ENCODE measurements at places on chromosomes 2 and 18. TPM values are rescaled to one million over a fixed set of nuclear protein-coding genes. Genes with fewer than 3 reads are reported as not detected.

The SFT2D3 gene
- polyA plus RNA-seq = 2.8 TPM

DNA sequence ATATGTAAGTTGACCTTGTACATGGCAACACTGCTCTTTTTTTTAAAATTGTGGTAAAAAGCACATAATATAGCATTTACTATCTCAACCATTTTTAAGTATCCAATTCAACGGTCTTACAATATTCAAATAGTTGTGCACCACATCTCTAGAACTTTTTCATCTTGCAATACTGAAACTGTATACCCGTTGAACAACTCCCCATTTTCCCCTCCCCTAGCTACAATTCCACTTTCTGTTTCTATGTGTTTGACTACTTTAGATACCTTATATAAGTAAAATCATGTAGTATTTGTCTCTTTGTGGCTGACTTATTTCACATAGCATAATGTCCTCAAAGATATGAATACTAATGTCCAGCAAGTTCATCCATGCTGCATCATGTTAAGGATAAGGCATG, 452.1 kb downstream of the TXNL1 start:
- no peak for DNase-seq

GRCh38 chr2:198776616-198777406, 680.9 kb downstream of the SATB2 start:
- DNase-seq = no peak

GRCh38 chr2:177076636-177077179, 135.9 kb upstream of the HNRNPA3 start:
- no peak for DNase-seq

DNA sequence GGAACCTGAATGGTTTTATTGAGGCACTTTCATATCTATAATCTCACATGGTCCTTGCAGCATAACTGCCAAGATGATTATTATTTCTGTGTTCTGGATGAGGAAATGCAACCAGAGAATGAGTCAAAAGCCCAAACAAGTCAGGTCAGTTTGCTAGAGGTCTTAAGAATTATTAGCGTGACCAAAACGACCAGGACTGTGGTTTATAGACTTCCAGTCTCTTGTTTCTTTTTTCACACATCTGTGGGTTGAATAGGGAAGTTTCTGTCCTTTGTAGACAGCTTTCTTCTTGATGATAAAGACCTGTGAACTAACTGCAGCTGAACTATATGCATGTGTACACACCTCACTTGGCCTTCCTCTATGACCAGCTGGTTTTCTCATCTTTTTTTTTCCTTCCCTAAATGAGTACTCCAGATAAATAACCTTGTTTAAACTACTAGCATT, 13.9 kb downstream of the ADAM23 start:
- peak; percentile 5 for DNase-seq

The TDRD15 gene
- polyA plus RNA-seq = not detected

- no peak for DNase-seq
Observed at GRCh38 chr2:95530734-95531133, 46.2 kb upstream of the TRIM43B start.

DNA sequence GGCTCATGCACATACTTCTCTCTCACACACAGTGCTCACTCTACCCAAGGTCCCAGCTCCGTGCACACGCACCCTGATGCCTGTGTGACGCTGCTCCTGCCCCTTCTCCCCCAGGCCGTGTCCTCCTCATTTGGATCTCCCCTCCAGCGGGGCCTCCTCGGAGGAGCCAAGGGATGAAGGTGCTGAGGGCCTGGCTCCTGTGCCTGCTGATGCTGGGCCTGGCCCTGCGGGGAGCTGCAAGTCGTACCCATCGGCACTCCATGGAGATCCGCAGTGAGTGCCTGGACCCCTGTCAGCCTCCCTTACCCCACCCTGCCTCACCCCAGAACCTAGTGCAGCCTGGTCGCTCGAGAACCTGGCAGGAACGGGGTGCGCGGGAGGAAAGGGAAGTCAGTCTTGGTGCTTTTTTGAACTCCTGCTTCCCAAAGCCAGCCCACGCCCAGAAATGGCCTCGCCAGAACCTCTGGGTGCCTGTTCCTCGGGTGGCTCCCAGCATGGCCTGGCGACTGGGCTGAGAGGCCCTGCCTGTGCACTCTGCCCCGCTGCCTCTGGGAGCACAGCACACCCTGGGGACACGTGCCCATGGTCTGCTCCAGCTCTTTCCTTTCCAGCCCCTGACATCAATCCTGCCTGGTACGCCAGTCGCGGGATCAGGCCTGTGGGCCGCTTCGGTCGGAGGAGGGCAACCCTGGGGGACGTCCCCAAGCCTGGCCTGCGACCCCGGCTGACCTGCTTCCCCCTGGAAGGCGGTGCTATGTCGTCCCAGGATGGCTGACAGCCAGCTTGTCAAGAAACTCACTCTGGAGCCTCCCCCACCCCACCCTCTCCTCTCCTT, at the start of gene PRLH:
TSS of gene PRLH (plus strand) at position 174 of the 835 bp plus-strand sequence. CDS start at position 174, 0 bp downstream.
- no peak for DNase-seq

- DNase-seq = no peak
Observed at GRCh38 chr2:241996100-241996499, 126.6 kb downstream of the RTP5 start.

The MPP4 gene
- polyA plus RNA-seq = not detected

GRCh38 chr2:75361486-75361885, 162.2 kb upstream of the TACR1 start:
- DNase-seq = no peak

GRCh38 chr2:205593891-205594290, 88.4 kb upstream of the NRP2 start:
- DNase-seq = no peak

- DNase-seq = no peak
Observed at GRCh38 chr18:23249348-23249747, 114.1 kb downstream of the CABLES1 start.

DNA sequence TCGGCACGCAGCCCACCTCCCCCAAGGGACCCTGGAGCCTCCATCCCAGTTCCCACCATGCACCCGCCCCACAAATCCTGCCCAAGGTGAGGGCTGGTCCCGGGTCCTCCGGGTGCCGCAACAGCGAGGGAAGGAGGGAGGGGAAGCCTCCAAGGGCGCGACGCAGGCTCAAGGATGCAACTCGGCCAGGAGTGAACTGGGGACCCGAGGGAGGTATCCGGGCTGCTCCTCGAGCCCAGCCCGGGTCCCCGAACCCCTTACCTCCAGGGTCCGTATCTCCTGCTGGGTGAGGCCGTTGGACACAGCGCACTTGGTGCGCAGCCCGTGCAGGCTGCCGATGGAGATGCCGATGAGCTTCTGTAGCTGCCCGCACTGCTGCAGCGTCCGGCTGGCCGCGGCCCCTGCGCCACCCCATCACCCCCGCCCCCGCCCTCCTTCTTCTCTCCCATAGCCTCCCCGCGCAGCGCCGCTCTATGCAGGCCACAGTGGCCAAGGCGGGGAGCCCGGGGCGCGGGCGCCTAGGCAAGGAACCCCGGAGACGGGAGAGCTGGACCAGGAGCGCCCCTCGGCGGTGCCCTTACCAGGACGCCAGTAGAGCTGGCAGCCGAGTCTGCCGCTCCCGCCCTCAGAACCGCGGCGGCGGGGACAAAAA, 124.1 kb downstream of the ANKRD30BL start:
- no peak for DNase-seq

GRCh38 chr2:128686881-128687555, 368.4 kb upstream of the HS6ST1 start:
- no peak for DNase-seq

The ELOA2 gene
- polyA plus RNA-seq = not detected

- DNase-seq = no peak
Observed at GRCh38 chr2:28488083-28488830, 7.6 kb upstream of the PLB1 start.
